Vagina (tissue), 2 donors: ENCODE measurements at places on chromosomes 4 and X.

- H3K27ac ChIP-seq = no peak overlapping the region
- no peak overlapping the region for H3K4me3 ChIP-seq
- no peaks in the 10 kb centered on the region for H3K4me1 ChIP-seq
Measured at GRCh38 chrX:149527705-149528104, 13.1 kb upstream of the EOLA1 start.

DNA sequence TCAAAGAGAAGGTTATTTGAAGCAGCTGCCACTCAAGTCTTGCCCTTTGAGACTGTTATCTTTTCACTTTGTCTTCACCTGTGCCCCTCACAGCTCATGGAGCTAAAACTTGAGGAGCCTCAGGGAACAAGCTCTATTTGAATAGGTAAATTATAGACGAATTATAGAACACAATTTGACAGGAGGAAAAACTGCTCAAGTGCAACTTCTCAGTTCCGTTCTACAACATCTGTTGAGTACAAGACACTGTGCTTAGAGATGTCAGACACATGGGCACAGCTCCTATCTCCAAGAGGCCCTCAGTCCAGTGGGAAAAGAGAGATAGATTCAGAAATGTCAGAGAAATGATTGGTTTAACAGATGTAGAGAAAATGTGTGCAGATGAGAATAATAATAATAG lies 5.1 kb downstream of the PPP1R2C start:
- no peaks in the 10 kb centered on the region for H3K27me3 ChIP-seq
- H3K27ac ChIP-seq = no peak overlapping the region
- H3K4me3 ChIP-seq = no peak overlapping the region
- H3K4me1 ChIP-seq = no peaks in the 10 kb centered on the region

DNA sequence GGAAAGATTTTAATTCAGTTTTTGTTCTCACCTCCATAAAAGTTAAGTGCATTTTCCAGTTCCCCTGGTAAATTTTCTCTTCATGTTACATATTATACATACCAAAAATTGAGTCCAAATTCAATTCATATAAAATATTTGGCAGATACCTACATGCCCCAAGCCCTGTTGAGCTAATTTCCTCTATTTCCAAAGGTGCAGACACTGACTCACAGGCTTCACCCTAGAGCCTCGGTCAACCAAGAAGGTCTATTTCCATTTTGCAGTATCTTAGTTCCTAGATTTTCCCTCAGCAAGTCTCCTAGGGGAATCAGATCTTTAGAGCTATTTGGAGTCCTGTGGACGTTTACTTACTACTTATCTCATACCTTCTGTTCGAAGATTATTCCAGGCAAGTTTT lies 174.4 kb downstream of the TSPAN5 start:
- no peak overlapping the region for H3K4me3 ChIP-seq
- no peak for DNase-seq
- no peak overlapping the region for H3K27ac ChIP-seq

DNA sequence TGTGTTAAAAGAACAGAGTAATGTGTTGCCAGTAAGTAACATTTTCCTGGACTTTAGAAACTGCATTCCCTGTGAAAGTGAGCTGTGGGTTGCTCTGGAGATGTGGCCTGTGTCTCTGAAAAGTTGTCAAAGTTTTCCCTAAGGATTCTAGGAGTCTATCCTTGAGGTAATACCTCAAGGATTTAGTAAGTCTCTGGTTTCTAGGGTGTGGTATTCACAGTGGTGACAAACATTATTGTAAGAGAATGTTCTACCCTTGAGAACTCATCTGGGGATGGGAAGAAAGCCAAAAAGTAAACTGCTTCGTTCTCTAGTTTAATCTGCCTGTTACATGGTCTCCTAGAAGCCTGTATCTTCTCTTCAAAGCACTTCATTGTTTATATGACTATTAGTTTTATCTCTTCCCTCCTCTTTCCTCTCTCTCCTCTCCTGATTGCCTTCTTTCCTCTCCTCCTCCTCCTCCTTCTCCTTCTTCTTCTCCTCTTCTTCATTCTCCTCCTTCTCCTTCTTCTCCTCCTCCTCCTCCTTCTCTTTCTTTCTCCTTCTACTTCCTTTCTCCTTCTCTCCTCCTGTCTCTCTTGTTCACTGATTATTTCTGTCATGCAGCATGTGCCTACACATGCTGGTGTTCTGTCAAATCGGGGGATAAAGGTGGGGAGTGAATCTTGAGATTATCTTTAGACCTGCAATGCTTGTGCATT lies 321.3 kb downstream of the PTTG2 start:
- no peaks in the 10 kb centered on the region for H3K27me3 ChIP-seq
- H3K36me3 ChIP-seq = no peaks in the 10 kb centered on the region
- H3K4me1 ChIP-seq = peaks cover 27% of the 10 kb centered on the region
- no peak overlapping the region for H3K4me3 ChIP-seq

DNA sequence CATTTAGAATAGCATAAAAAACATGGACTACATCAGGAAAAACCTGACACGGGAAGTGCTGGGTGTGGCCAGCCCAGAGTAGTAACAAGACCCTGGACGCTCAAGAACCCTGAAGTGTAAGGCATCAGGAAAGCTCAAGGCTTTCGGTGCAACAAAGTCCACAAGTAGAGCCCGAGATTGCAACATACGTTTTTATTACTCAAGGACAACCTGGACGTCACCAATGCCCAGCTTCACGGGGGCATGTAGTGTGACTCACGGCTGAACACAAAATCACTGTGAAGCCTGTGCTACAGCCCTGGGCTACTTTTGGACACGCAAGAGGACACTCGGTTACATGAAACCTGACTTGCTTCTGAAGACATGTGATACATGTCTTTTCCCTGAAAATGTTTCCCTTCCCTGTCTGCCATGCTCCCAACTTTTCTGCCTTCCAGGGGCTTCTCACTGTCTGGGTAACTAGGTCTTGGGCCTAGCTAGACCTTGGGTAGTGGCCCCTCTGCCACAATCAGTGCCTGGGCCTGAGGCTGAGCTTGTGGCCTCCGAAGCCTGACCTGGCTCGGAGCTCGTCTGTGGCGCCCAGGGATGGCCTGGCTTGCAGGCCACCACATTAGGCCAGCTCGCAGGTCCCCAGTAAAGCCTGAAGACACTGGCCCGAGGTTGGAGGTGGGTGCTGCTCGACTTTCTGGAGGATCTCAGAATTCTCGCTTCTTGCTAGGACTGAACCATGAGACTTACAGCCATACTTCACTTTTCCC lies 9.2 kb downstream of the IRAK1 start:
- H3K27me3 ChIP-seq = no peaks in the 10 kb centered on the region
- no peaks in the 10 kb centered on the region for H3K36me3 ChIP-seq

DNA sequence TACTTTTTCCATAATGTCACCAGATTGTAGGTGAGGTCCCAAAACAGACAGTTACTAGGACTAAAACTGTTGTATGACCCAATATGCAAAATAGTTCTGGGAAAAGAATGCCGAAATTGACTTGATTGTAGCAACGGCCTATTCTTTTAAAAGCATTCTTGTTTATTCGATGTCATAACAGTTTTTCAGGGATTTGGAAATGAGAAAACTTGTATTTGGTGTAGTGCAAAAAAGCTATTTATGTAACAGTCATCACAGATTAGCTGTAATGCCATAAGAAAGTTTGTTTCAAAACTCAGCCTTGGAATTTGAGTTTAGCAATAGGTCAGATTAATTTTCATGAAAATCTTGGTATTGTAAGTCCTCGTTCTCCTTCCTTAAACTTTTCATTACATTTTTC lies 69.2 kb upstream of the DIAPH2 start:
- no peak overlapping the region for H3K4me3 ChIP-seq
- DNase-seq = no peak
- no peak overlapping the region for H3K27ac ChIP-seq
- H3K4me1 ChIP-seq = no peaks in the 10 kb centered on the region
- no peaks in the 10 kb centered on the region for H3K27me3 ChIP-seq

DNA sequence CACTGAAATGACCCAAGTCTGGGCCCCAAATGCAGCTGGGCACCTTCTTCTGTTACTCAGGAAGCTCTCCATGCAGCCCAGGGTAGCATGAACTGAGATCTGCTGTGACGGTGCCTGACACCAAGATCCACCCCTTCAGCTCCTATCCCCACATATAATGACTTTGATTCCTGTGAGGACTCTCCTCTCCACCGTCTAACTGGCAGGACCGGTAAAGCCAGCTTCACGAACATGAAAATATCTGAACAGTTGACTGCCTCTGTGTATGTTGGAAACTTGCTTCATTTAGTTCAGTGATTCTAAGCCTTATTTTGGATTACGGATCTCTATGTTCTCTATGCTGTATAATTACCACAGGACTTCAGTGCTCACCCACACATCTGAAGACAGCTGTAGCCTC lies 115.5 kb upstream of the TMEM150C start:
- DNase-seq = no peak
- H3K4me1 ChIP-seq = peaks cover 12% of the 10 kb centered on the region
- no peaks in the 10 kb centered on the region for H3K27me3 ChIP-seq
